ENCODE measurements at places on chromosomes 4 and X.
A peak's percentile ranks its signal among the peaks of the same experiment; 100 is the strongest.

DNA sequence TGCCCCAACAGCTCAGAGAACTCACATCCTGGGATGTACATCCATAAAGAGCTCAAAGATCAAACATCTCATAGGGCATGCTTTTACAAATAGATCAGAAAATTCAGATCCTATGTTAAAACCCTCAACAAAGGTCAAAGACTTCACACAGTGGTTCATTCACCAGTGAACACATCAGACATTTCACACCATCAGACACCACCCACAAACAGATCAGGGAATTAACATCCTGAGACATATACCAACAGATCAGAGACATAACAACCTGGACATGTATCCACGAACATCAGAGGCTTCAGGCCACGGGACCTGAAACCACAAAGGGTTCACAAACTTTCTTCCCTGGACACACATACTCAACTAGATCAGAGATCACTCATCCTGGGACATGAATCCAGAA, 23.4 kb downstream of the SUV39H1 start:
- no peaks in the 10 kb centered on the region for H3K27me3 ChIP-seq
- H3K36me3 ChIP-seq = no peaks in the 10 kb centered on the region
- peaks cover 38% of the 10 kb centered on the region for H3K4me1 ChIP-seq
- H3K4me3 ChIP-seq = no peak overlapping the region
- H3K27ac ChIP-seq = no peak overlapping the region

- DNase-seq = no peak
- no peaks in the 10 kb centered on the region for H3K36me3 ChIP-seq
- H3K4me1 ChIP-seq = no peaks in the 10 kb centered on the region
- H3K27ac ChIP-seq = no peak overlapping the region
Measured at GRCh38 chr4:177726111-177726510, 283.9 kb upstream of the AGA start.

- DNase-seq = no peak
- H3K4me3 ChIP-seq = no peak overlapping the region
- no peaks in the 10 kb centered on the region for H3K4me1 ChIP-seq
- no peaks in the 10 kb centered on the region for H3K27me3 ChIP-seq
Measured at GRCh38 chr4:189143263-189143952, 797.3 kb upstream of the FRG1 start.

DNA sequence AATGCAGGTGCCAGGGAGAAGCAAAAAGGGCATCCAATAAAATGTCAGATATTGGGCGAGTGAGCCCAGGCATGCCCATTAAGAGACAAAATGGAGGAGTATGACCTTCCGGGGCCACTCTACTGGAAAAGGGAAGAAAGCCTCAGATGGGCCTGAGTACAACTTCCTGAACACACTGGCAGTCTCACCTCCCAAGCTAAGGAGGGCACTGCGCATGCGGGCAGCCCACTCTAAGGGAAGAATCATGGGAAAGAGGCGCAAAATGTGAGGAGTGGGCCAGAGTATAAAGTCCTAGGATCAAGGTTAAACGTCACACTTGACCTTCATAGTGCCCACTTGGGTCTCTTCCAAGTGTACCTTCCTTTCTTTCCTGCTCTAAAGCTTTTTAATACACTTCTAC, 63.5 kb downstream of the TIGD2 start:
- no peaks in the 10 kb centered on the region for H3K36me3 ChIP-seq
- no peaks in the 10 kb centered on the region for H3K4me1 ChIP-seq
- no peak overlapping the region for H3K27ac ChIP-seq
- H3K4me3 ChIP-seq = no peak overlapping the region

- no peak overlapping the region for H3K27ac ChIP-seq
- no peak for DNase-seq
- no peaks in the 10 kb centered on the region for H3K27me3 ChIP-seq
- no peaks in the 10 kb centered on the region for H3K4me1 ChIP-seq
Measured at GRCh38 chr4:110869862-110870572, 247.1 kb upstream of the PITX2 start.

DNA sequence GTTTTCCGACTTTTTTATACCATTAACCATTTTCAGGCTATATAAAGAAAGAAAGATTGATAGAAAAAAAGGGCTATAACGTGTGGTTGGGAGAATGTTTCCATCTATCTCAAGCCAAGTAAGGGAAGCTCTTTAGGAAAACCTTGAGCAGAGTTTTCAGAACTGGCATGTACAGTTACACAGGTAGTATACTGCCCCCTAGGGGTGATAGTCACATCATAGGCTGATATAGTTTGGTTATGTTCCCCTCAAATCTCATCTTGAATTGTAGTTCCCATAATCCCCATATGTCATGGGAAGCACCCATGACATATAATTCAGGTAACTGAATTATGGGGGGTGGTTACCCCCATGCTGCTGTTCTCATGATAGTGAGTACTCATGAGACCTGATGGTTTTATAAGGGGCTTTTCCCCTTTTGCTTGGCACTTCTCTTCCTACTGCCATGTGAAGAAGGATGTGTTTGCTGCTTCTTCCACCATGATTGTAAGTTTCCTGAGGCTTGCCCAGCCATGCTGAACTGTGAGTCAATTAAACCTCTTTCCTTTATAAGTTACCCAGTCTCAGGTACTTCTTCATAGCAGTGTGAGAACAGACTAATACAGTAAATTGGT, 186.8 kb downstream of the TMA16 start:
- no peaks in the 10 kb centered on the region for H3K36me3 ChIP-seq
- DNase-seq = no peak
- no peaks in the 10 kb centered on the region for H3K27me3 ChIP-seq

DNA sequence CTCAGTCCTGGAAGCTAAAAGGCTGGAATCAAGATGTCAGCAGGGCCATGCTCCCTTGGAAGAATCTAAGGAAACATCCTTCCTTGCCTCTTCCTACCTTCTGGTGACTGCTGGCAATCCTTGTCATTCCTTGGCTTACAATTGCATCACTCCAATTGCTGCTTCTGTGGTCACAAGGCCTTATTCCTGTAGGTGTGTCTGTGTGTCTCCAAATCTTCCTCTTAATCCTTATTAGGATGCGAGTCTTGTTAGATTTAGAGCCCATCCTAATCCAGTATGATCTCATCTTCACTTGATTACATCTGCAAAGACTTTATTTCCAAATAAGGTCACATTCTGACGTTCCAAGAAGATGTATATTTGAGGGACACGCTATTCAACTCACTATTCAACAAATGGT, 52.2 kb downstream of the SMIM20 start:
- no peaks in the 10 kb centered on the region for H3K36me3 ChIP-seq
- H3K4me1 ChIP-seq = no peaks in the 10 kb centered on the region
- peaks cover 7% of the 10 kb centered on the region for H3K27me3 ChIP-seq
- no peak overlapping the region for H3K27ac ChIP-seq
- no peak overlapping the region for H3K4me3 ChIP-seq

DNA sequence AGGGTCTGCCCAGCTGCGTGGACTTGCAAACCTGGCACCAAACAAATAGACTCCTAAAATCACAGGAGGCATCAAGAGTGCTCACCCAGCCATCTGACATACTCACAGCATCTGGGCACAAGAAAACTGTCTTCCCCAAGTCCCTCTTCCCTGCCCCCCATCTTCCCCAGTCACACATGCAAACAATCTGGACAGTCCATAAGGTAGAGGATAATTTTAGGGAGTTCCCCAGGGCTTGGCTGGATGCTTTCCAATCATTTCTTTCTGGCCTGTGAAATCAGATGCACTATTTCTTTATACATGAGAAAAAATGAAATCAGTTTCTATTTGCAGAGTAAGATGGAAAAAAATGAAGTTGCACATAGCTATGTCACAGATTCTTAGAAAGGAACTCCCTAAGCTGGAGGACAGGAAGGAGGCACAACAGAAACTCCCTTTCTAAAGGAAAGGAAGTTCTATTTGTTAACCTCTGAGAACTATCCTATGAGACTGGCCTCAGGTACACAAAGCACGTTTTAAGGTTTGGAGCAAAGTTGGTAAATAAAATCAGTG, 342.3 kb downstream of the HNRNPD start:
- no peak for DNase-seq
- H3K27me3 ChIP-seq = peaks cover 5% of the 10 kb centered on the region
- H3K36me3 ChIP-seq = no peaks in the 10 kb centered on the region
- no peak overlapping the region for H3K4me3 ChIP-seq
- H3K4me1 ChIP-seq = no peaks in the 10 kb centered on the region

DNA sequence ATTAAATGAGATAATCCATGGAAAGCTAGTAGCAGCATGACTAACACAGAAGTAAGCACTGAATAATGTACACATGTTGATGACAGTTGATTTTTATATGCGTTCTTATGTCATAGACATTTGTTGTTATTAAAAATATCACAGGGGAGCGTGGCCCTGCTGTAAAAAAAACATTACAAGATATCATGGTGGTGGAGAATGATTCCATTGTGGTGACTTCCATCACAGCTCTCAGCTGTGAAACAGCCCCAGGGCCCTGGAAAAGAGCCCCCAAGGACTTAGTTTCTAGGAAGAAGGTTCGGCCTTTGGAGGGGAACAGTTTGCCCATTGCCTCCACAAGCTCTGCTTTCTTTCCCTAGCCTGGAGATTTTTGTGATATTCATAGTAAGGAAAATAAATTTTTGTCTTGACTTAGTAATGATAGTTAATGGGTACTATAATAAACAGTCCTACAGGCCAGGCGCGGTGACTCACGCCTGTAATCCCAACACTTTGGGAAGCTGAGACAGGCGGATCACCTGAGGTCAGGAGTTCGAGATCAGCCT, 49.9 kb downstream of the FAM114A1 start:
- no peaks in the 10 kb centered on the region for H3K27me3 ChIP-seq
- H3K4me1 ChIP-seq = peaks cover 9% of the 10 kb centered on the region
- no peak overlapping the region for H3K4me3 ChIP-seq
- DNase-seq = no peak

- no peak for DNase-seq
- no peak overlapping the region for H3K27ac ChIP-seq
- no peaks in the 10 kb centered on the region for H3K36me3 ChIP-seq
- no peak overlapping the region for H3K4me3 ChIP-seq
- H3K27me3 ChIP-seq = no peaks in the 10 kb centered on the region
- no peaks in the 10 kb centered on the region for H3K4me1 ChIP-seq
Measured at GRCh38 chrX:104833401-104833800, 267.4 kb downstream of the IL1RAPL2 start.

DNA sequence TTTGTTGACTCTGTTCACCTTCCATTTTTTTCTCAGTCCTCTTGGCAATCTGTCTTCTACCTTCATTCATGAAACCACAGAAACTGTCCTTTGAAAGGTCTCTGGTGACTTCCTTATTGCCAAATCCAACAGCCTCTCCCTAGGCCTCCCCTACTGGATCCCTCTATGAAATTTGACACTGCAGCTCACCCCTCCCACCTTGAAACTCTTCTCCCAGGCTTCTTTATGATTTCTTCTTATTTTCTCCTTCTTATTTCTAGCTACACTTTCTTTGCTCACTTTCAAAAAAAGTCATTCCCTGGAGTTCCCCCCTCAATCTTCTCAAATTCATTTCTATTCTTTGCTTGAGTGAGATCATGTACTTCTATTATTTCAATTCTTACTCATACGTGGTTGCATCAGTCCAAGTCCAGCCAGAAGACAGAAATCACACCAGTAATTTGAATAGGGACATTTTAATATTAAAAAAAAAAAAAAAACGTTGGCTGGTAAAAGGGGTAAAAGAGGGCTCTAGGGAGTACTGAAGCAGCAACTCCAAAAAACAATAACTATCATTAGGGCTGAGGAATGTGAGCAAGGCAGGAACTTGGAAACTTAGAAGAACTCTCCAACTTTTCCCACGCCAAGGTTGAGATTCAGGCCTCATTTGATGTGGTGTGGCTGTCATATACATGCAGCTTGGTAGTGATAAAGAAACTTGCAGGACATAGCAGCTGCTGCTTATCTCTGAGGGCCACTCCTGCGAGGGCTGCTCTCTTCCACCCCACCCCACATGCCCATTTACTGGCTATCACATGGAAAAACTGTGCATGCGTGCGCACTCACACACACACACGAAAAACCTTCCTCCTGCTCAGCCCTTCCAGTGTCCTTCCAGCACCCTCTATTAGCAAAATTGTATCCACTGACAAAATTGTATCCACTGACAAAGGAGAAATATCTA, 169.8 kb upstream of the GALNT7 start:
- H3K4me3 ChIP-seq = no peak overlapping the region
- no peak overlapping the region for H3K27ac ChIP-seq
- peaks cover 18% of the 10 kb centered on the region for H3K27me3 ChIP-seq
- DNase-seq = no peak
- H3K4me1 ChIP-seq = no peaks in the 10 kb centered on the region
- H3K36me3 ChIP-seq = no peaks in the 10 kb centered on the region

DNA sequence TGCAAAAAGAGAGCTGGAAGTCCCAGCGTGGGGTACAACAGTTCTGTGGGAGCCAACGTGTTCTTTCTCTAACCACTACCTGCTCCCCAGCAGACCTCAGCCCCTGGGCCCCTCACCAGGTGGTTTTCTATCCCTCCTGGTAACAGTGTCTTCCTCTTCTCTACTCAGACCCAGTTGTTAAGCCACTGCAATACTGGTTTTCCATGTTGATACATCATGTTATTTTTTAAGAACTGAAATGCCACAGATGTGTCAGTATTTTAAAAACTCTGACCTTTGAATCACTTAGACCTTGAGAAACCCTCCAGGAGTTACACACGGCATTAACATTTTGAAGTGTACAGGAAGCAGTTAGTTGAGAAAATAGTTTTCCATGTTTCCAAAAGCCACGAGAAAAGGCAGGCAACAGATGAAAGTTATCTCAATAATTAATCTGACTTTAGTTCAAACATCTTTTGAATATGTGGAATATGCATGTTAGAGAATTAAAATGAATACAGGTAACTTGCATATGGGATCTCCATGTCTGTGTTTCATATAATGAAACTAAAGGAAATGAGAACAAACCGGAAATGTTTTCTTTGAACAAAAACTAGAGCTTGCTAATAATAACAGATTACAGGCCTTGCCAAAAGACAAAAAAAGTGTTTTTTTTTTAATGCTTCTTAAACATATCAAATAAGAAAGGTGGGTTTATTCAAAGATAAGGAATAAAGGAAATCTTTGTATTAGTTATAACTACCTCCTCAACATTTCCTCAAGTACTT, 108.8 kb downstream of the ZNF827 start:
- DNase-seq = peak; percentile 73
- no peaks in the 10 kb centered on the region for H3K27me3 ChIP-seq
- peaks cover 46% of the 10 kb centered on the region for H3K4me1 ChIP-seq
- H3K4me3 ChIP-seq = peak overlapping the region; percentile 46

DNA sequence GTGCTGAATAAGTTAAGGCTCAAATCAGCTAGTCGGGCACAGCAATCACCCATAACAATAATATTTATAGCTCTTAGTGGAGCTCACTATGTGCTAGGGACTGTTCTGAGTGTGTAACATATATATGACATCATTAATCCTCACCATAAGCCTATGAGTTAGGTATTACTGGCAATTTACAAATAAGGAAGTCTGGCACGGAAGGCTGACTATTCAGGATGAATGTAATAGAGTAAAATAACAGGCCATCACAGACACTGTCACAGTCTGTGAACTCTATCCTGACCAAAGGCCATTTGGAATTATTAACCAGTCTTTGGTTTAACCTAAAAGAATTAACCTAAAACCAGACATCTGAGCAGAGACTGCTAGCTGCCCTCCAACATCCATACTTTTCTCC, 119.3 kb downstream of the C4orf51 start:
- peaks cover 19% of the 10 kb centered on the region for H3K4me1 ChIP-seq
- H3K36me3 ChIP-seq = peaks cover 18% of the 10 kb centered on the region
- no peaks in the 10 kb centered on the region for H3K27me3 ChIP-seq
- no peak overlapping the region for H3K27ac ChIP-seq
- no peak for DNase-seq

GRCh38 chrX:119042040-119042439, 30.8 kb upstream of the CT47C1 start:
- no peak for DNase-seq
- H3K27me3 ChIP-seq = no peaks in the 10 kb centered on the region
- H3K4me1 ChIP-seq = peaks cover 3% of the 10 kb centered on the region
- H3K4me3 ChIP-seq = no peak overlapping the region
- no peak overlapping the region for H3K27ac ChIP-seq

GRCh38 chr4:15153662-15154061, 151.4 kb downstream of the CPEB2 start:
- no peaks in the 10 kb centered on the region for H3K4me1 ChIP-seq
- H3K36me3 ChIP-seq = no peaks in the 10 kb centered on the region
- DNase-seq = no peak
